H54 (cell line): ENCODE measurements at places on chromosomes 1 and 21.
A peak's percentile ranks its signal among the peaks of the same experiment; 100 is the strongest.

DNA sequence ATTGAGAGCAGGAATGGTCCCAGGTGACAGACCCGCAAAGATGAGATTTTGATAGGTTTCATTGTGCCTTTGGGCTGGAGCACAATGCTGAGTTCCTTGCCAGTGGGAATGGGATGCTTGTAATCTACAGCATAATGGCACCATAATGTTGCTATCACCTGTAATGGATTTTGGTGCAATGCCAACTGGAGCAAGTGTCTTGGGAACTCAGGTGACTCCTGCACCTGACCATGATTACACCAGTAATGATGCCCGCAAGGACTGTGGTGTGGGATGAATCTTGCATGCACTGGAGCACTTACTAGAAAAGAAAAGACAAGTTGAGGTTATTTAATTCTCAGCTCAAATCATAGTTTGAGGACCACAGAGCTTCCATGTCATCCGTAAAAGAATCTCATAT is 96.7 kb downstream of the PTPRU start:
- no peak for DNase-seq

- DNase-seq: no peak
Measured at GRCh38 chr1:169722779-169723178, 11.1 kb downstream of the SELE start.

GRCh38 chr1:54882519-54882918 is 4.5 kb downstream of the DHCR24 start:
- no peak for DNase-seq

DNA sequence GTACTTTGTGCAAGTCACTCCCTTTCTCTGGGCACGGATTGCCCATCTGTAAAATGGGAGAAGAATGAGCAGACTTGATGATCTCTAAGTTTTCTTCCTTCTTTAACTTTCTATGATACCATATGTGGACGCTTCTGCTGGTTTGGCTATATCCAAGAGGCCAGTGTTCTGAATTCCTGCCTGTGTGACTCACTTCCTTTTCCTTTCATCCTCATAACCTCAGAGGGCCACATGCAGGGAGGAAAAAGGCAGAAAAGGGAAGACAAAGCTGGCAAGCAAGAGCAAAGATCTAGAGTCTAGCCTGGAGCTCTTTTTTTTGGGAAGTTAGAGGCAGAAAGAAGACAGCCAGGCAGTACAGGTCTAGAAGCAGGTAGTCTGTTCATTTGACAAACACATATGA is 151.2 kb downstream of the OMA1 start:
- peak; percentile 57 for DNase-seq

- no peak for DNase-seq
Measured at GRCh38 chr1:239999170-239999569, 92.5 kb upstream of the FMN2 start.

DNA sequence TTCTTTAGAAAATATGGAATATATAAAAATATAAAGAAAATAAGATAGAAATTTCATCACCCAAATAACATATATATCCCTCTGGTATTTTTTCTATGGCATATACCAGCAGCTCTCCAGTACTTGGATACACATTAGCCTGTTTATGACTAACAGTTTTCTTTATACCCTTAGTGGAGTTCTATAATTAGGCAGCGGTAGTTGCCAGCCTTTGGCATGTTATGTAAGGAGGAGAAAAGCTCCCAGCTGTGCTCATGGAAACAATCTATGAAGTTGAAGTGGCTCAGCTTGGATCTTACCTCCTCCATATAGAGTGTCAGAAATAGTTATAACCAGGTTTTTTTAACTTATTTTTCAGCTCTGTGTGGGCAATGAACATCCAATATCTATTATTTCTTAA is 1636.8 kb downstream of the AMY1C start:
- DNase-seq: no peak

GRCh38 chr1:4089421-4090175 is 189.5 kb upstream of the C1orf174 start:
- DNase-seq: no peak

- DNase-seq: no peak
Measured at GRCh38 chr1:156840186-156840897, 18.6 kb downstream of the INSRR start.

GRCh38 chr1:196029410-196029809 is 578.8 kb downstream of the KCNT2 start:
- no peak for DNase-seq

GRCh38 chr1:33970148-33970825 is 106.4 kb downstream of the HMGB4 start:
- no peak for DNase-seq

GRCh38 chr1:77031106-77031662 is 163.9 kb downstream of the ST6GALNAC5 start:
- no peak for DNase-seq

DNA sequence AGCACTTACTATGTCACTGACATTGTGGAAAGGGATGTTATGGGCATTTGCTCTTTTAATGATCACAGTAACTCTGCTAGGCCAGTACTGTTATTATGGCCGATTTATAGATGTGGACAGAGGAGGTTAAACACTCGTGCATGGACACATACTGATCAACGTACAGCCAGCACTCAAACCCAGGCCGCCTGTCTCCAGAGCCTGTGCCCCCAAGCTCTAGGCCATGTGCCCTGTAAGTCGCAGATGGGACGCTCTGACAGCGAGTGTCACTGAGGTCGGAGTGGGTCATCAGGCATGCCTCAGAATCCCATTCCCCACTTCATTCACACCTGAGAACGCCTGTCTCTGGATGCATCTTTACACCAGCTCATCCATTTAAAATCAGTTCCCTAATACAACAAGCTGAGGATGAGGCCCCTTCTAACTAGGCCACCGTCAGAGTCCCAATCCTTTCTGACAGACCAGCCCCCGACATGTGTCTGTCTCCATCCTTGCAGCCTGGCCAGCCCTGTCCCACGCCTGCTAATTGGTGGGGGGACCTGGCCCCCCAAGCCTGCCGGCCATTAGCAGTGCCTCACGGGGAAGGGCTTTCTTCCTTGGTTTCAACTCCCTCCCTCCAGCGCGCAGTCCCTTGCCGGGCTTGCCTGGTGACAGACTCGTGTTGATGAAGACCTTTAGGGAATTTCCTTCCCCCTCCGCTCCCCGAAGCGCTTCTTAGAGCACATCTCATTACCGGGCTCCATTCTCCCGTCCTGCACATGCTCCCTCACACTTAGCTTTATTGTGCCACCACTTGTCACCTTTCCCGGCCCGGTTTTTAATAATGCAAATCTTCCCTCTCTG is 436.8 kb downstream of the KIF26B start:
- DNase-seq: no peak

DNA sequence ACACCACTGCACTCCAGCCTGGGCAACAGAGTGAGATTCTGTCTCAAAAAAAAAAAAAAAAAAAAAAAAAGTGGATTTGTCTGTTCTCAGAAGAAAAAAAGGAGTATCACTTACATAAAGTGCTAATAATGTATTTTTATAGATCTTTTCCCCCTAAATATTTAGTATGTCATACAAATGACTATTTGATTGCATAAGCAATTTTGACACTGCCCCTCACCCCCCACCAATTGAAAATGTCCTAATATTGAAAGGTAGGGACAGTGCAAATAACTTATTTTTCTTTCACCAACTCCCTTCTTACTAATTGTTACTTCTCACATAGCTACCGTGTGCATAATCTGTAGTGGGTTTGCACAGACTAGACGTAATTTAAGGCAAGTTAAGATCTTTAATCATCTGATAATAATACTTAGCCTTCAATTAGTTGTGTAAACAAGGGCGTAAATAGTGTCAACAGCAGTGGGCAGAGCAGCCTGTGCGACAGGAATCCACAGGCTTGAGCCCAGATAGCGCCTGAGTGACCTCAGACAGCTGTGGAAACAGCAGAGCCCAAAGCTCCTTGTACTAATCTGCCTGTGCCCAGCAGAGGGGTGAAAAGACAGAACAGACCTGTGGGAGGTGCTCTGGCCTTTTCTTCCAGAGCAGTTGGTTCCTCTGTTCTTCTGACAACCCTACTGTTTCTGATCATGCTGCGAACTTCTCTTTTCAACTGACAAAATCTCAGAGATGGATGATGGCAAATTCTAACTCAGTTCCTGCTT is 4.5 kb upstream of the IER5 start:
- no peak for DNase-seq

DNA sequence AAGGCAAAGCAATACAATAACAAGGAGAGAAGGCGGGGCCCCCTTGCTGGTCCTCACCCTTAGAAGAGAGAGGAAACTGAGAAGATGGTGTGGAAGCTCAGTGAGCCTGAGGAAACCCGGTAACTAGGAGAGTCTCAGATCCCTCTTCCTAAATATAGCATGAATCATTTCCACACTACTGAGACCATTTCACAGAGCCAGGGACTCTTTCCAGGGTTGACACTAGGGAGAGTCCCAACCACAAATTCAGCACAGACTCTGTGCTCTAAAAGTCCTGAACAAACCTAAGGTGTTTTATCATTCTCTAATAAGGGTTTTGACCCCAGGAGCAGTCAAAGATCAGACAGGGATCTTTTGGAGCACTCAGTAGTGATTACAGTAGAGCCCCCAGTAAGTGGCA is 647.7 kb downstream of the KCNT2 start:
- no peak for DNase-seq

- DNase-seq: no peak
Measured at GRCh38 chr1:109094377-109094803, 3.8 kb downstream of the TMEM167B start.

GRCh38 chr1:59150577-59151386 is 146.1 kb upstream of the FGGY start:
- peak; percentile 68 for DNase-seq

DNA sequence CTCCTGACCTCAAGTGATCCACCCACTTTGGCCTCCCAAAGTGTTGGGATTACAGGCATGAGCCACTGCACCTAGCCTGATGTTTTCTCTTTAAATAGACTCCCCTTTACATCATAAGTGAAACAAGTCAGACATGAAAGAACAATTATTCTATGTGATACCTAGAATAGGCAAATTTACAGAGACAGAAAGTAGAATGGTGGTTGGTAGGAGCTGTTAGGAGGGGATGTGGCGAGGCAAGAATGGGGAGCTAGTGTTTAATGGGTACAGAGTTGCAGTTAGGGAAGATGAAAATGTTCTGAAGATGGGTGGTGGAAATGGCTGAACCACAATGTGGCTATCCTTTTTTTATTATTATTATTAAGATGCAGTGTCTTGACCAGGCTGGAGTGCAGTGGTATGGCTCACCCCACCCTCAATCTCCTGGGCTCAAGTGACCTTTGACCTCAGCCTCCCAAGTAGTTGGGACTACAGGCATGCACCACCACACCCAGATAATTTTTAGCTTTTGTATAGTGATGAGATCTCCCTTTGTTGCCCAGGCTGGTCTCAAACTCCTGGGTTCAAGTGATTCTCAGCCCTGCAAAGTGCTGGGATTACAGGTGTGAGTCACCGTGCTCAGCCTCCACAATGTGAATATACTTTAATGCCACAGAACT is 28.4 kb downstream of the ELF3 start:
- no peak for DNase-seq

GRCh38 chr1:182957902-182958395 is 5.0 kb upstream of the SHCBP1L start:
- no peak for DNase-seq

GRCh38 chr1:31502926-31503511 is 73.3 kb upstream of the TINAGL1 start:
- no peak for DNase-seq

DNA sequence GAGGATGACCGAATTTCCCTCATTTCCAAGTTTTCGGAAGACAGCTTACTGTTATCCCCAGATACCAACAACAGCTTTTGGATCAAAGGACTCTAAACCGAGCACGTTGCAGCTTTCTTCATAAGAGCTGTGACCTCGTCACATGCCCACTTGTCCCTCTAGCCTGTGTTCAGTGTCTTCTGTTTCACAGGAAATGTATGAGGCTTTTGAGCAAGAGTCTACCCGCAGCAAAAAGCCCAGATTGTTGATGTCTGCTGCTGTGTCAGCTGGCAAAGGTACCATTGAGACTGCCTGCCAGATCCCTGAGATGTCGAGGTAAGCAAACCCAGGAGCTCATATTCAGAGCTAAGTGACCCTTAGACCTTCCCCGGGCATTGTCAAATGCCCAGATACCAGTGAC is 24.1 kb downstream of the CHI3L2 start:
- no peak for DNase-seq

DNA sequence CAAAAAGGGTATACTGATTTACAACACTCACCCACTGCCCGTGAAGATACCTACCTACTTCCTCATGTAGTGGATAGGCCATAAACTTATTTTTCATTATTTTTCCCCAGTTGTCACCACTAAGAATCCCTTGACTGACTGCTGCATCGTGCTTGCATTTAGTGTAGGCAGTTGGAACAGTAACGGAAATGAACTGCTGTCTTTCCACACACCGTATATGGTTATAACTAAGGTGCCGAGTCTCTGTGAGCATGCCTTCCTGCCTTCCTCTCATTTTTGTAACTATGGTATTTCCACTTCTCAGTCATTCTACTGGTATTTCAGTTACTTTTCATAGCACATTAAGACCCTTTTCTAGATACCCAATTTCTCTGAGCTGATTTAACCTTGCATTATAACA is 36.4 kb downstream of the SLC35F3 start:
- no peak for DNase-seq

DNA sequence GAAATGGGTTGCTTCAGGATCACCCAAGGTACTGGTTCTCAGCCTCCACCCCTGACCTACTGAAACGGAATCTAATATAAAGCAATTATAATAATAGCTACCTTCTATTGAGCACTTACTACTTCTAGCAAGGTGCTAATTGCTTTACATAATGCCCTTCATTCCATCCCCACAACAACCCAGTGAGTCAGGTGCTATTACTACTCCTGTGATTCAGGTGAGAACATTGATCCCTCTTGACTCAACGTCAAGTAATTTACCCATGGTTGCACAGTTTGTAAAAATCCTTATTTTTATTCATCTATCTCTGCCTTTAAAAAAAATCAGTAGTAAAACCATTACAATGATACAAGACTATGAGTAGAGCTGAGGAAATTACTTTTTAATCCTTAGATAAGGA is 85.2 kb downstream of the UCHL5 start:
- DNase-seq: no peak

DNA sequence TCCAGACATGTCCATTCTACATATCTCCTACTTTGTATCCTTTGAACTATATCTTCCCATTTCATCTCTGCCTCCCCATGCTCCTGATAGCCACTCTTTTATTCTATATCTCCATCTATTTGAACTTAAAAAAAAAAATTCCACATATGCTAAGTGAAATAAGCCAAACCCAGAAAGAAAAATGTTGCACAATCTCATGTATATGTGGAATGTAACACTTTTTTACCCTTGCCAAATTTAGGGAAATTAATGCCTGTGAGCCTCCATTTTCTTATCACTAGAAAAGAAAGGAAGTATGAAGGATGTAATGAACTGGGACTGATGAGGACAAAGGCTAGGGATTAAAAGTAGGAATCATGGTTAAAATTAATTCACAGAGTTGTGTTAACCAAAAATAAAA is 53.5 kb downstream of the RGS13 start:
- DNase-seq: no peak
